Activated CD4-positive, alpha-beta T cell treated with anti-CD3 and anti-CD28 coated beads for 4 hours (primary cell): ENCODE measurements at places on chromosomes 3 and 15.

- no peak for DNase-seq
Observed at GRCh38 chr3:69890084-69890483, 109.4 kb upstream of the SAMMSON start.

GRCh38 chr3:171379281-171379680 is 80.9 kb downstream of the TNIK start:
- no peak for DNase-seq

DNA sequence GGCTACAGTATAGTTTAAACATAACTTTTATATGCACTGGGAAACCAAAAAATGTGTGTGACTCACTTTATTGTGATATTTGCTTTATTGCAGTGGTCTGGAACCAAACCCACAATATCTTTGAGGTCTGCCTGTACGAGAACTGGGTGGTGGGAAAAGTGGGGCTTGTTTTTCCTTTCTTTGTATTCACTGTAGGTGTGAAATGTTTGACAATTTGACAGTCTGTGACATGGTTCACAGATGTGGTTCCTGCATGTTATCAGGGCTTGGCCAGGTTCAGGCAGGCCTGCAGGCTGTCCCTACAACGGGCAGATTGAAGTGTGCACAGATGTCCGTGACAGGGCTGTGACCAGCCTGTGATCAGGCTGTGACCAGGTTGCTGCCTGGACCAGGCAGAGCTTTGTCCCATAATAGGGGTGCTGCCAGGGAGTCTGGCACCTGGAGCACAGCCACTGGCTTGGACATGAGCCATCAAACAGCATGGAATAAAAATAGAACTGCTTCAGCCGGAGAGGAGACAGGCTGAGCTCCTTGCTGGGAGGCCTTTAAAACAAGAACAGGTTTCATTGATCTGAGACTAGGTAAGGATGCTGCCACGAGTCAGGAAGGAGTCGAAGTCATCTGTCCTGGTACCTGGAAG is 61.0 kb downstream of the KLF13 start:
- DNase-seq = no peak

DNA sequence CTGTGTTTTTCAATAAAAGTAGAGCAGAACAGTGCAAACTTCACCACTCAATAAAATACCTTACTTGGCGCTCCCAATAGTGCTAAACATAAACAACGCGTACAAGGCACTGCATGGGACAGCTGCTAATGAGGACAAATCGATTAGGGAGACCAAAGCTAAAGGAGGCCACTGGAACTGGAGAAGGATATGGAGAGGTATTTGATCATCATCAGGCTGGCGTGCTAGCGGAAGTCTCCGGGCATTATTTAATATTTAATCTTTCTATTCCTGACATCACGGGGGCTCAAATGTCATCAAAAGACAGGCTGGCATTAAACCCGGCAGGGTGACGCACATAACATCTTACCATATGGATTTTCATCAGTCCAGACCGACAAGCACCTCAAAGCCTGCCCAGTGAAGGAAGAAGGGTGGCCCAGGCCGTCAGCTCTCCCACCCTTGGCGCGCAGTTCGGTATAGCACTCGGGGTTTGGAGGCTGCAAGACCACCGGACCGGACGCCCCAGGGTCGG is 604 bp downstream of the CCPG1 start:
- no peak for DNase-seq

GRCh38 chr3:46283881-46284450 is 41.7 kb downstream of the CCR3 start:
- no peak for DNase-seq
